ENCODE measurements at places on chromosomes 3 and 15. TPM values are rescaled to one million over a fixed set of nuclear protein-coding genes. Genes with fewer than 3 reads are reported as not detected.

DNA sequence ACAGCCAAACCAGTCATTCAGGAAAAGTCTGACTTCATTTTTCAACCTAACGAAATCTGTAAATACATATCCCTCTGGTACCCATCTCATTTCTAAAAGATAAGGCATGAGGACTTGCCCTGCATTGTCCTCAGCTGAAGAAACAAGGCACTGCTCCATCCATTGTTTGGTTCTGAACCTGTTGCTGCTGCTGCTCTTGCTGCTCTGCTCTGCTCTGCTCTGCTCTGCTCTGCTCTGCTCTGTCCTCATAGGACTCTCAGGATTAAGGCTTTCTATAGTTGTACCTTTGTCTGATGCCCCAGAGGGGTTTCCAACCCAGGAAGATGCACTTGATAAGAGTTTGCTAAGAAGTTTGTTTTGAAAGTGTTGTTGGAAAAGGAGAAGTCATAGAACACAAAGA, 38.2 kb downstream of the CMSS1 start:
- no peak for DNase-seq

GRCh38 chr3:108292450-108292849, 3.9 kb upstream of the HHLA2 start:
- no peak for DNase-seq

Gene GRIP2
- total RNA-seq = not detected

Gene NOX5
- 2.9 TPM for total RNA-seq

DNA sequence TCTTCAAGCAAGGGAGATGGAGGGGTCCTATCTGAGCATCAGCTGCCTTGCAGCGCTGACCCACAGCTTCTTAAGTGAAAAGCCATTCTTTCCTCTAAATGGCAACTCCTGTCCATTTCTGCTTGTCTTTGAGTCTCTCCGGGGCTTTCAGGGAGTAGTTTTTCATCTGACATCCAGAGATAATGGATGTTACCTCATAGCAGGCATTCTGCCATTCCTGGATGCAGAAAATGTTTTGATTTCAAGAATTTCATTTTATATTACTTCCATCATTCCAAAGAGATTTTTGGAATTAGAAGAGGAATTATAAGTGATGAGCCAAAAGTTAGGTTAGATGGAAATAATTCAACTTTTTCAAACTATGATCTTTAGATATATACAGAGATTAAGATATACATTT, 44.9 kb upstream of the GABRG3 start:
- DNase-seq = no peak
